Head of caudate nucleus (tissue), 42 donors: ENCODE measurements at places on chromosomes 7 and 10.

DNA sequence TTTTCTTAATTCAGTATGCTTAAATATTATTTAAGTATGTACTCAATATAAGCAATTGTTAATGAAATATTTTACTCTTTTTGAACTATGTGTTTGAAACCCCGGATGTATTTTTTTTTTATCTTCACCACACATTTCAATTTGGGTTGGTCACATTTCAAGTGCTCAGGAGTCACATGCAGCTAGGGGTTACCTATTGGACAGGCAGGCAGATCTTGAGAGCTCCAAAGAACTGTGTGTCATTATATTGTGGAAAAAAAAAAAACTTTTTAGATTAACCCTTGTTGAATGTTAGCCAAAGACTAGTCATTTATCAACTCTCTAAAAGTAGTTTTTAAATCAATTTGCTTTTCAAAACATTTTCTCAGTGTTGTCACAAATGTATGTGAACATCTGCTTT lies 37.2 kb downstream of the IKZF1 start:
- no peak for DNase-seq

DNA sequence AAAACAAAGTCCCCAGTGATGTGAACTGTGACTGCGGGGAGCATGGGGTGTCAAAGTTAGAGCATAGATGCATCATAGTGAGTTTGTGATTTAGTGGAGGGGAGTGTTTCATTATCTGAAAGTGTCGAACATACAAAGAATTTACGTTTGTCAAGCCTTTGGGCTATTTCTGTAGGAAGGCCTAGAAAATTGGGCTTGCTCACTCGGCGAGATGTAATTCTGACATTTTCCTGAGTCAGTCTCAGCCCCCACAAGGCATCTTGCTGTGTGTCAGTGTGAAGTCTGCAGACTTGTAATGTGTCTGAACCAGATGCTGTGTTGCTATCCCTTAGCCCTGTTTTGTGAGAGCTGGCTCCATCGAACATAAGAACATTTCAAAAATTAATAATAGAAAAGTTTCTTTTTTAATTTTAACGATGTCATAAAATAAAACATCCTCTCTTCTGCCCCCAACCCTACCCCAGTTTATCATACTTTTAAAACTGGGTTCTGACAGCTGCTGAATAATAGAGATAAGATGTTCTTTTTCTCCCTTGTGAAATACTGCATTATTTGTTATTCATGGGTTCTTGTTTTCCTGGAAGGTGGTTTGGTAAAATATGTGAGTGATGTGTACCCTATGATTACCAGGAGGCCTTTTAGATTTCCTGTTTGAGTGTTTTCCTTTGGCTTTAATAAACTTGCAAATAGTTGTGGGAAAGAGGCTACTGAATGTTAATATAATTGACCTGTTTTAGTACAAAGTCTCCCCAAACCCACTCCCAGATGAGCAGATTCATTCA lies 207.4 kb downstream of the GPR158 start:
- peak; percentile 82 for DNase-seq

DNA sequence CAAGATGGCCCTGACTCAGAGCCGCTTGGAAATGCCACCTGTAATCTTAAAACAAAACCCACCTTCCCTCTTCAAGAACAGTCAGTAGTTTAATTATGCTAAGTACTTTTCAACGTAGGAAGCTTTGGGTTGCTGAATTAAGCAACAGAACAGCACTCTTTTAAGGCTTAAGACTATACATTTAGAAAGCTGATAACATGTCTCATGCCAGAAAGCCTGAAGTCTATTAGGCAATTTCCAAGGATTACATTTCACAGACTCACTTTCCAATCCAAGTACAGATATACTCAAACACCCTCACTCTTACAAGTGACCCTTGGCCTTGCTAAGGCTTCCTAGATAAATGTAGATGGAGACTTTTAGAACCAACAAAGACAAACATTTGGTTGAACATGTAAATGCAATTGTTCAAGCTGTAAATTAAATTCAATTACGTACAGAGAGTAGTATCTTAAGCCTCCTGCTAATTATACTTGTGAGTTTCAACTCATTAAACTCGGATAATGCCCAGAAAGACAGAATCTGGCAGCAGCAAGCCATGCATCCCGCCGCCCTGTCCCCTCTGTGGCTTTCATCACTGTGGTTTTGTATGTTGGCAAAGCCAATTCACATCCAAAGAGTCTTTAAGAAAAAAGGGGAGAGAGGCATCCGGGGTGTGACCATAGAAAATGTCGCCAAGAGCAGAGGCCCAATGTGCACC lies 283.1 kb upstream of the NRP1 start:
- DNase-seq, result no peak

DNA sequence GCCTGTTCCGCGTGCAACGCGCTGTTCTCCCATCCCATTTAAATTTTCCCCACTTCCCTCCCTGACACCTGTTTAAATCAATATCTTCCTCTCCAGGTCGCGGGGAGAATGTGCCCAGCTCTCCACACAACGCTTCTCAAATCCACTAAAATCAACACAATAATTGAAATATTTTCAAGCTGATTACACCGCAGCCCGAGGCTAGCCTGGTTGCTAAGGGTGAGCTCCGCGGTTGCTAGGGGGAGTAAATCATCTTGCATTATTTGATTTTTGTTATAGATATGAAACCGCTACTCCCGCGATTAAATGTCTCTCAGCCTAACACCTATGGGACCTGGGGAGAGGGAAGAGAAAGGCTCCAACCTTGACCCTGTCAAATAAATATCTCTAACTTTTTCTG lies 36.2 kb downstream of the UNCX start:
- no peak for DNase-seq

DNA sequence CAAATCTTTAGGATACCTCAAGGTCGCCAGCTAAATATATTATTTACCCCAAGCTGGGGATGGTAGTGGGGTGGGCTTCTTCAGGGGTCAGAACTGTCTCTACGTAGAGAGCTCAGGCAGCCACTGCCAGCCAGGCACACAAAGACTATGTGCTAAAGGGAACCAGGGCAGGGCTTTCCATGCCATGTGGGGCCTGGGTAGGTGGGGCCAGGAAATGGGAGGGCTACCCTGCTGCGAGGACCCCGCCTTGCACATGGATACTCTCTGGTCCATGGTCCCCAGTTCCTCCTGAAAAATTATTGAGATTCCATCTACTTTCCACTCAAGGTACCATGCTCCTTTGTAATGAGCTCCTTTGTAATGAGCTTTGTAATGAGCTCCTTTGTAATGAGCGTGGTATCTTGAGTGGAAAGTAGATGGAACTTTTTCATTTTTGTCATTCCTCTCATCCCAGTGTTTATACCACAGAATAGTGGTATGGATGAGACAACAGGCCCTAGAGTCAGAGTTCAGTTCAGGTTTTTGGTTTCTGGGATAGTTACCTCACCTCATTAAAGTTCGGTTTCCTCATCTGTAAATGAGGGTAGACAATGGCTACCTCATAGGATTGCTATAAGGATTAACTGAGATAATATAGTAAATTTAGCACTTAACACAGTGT lies 5.8 kb downstream of the SYNPO2L start:
- DNase-seq, result no peak

- DNase-seq, result no peak
These were observed 14.9 kb upstream of the ANAPC16 start for GRCh38 chr10:72200883-72201282.

- no peak for DNase-seq
These were observed 89.0 kb downstream of the AASS start for GRCh38 chr7:122055073-122055472.

DNA sequence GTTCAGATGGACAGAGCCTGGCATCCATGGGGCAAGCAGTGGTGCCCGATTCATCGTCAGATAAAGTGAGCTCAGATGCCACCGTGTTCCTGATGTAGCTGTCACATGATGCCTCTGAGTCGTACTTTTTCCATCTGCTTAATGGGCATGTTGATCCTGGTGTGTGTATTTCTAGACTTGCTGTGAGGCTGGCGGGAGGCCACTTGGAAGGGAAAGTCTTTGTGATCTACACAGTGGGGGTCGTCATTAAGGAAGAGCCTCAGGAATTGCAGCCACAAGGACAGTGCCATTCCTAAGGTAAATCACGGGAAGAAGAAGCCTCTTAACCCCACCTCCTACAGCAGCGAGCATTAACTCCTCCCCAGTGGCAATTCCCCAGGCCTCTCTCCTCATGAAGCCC lies 63.0 kb downstream of the RGS10 start:
- no peak for DNase-seq

DNA sequence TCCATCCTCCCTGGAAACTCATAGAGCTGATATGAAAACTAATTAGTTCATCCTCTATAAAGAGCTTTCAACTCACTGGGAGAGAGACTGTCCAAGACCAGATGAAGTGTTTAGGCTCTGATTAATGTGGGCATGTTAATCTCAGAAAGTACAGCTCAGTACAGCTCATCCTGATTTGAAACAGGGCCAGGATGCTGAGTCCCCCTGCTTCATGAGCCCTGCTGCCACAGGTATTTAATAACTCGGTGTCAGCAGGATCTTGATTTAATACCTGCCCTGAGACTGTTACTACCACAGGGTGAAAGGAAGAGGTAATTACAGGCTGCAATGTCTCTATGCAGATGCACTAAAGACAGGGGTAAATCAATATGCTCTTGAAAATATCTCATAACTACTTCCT lies 10.8 kb downstream of the LMOD2 start:
- DNase-seq, result no peak

- DNase-seq, result no peak
These were observed 24.1 kb downstream of the CAMK2G start for GRCh38 chr10:73850211-73850610.

GRCh38 chr7:151449990-151450389 lies 10.0 kb upstream of the CRYGN start:
- DNase-seq, result no peak

DNA sequence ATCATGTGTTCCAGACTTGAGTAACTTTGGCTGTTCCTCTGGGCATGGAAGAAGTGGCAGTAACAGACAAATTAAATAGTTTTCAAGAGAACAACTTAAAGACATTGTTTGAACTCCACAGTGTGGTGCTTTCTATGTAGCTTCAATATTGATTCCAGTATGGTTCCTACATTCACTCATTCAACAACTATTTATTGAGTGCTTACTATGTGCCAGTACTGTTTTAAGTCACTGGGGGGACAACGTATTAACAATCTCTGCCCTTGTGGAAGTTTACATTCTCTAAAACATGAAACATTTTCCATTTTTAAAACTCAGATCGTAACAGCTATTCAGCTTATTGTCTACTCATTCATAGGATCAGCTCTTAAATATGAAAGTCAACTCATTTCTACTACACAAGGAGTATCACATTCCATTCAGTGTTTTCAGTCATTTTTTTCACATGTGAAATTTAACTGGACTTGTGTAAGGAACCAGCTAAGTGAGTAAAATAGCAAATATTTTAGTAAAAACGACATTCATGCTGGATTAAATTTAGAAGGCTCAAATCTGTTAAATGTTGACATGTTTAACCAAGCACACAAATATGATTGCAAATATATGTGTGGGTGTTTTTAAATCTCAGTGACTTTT lies 13.6 kb upstream of the CUBN start:
- no peak for DNase-seq

DNA sequence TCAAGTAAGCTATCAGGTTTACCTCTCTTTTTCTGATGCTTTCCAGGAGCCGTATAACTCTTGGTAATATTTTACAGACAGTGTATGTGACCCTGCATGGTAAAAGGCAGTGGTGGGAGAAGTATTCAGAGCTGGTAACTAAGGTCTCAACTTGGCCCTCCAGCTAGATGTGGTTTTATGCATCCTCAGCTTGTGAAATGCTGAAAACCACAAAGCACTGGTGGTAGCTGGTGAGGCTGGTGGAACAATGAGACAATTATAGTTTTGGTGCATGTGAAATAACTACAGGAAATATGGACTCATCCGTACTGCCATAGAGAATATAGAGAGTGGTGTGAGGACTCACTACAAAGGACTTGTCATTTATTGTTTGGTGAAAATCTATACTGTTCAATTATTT lies 383.0 kb upstream of the PCDH15 start:
- DNase-seq, result no peak

DNA sequence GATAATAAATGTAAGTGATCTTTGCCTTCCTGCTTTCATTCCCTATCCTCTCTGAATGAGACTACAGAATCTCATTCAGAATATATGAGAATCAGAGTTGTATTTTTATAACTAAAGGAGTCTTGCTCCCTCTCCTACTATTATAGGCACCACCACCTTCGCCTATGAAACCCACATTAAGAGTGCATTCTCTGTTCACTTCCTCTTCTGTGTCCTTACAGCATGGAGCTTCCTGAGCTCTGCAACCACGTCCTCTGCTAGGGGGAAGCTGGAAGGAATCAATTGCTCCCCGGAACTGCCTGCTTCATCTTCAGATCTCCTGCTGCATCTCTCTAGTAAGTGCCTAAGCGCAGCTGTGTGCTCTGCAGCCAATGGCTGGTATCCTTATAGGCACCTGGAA lies 820.7 kb downstream of the GRID1 start:
- no peak for DNase-seq

- no peak for DNase-seq
These were observed 108.1 kb downstream of the CFTR start for GRCh38 chr7:117587931-117588330.

DNA sequence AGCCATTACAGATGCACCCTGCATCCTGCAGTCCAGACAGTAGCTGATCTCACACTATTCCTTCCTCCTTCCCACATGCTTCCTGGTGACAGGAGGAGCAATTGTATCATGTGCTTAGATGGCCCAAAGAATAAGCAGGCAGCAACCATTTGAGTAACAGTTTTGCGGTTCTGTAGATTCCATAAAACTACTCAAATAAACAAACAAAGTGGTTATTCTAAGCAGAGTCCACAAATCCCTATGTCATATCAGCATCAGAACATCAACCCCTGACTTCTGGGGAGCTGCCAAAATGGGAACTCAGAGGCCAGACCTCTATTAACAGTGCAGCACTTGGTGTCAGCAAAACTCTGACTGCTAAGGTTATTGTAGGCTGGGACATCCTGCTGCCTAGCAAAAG lies 226.0 kb downstream of the SORCS1 start:
- DNase-seq, result no peak

- DNase-seq, result no peak
These were observed 132.9 kb upstream of the PLXDC2 start for GRCh38 chr10:19683356-19683755.

GRCh38 chr10:76022366-76022765 lies 590.9 kb downstream of the LRMDA start:
- no peak for DNase-seq

GRCh38 chr10:62037890-62038608 lies 136.6 kb downstream of the ARID5B start:
- no peak for DNase-seq

- peak; percentile 41 for DNase-seq
These were observed at the start of gene BCAP29 for GRCh38 chr7:107579885-107580715. Gene BCAP29, plus strand, starts transcription at chr7:107580246. Its CDS starts 527 bp downstream, at chr7:107580773.

DNA sequence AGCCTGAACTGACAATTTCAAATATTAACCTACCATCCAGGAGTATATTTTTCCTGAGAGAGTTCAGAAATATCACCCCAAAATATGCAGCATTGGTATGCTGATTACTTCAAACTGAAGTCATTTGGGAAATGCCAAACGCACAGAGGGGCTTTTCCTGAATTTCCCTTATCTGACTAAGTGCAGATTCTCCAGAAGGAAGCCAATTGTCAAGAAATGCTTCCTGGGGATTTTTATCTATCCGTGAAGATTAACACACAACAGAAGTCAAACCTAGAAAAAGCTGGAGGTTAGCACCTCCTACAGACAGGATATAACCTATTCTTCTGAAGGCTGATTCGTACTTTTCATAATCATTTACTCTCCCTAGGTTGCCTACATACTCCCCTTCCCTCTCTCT lies 91.0 kb downstream of the AKR1D1 start:
- DNase-seq, result no peak
